ENCODE measurements at places on chromosomes 2 and 18.

- no peak for DNase-seq
These were observed 15.6 kb downstream of the PHLPP1 start for GRCh38 chr18:62730941-62731340.

DNA sequence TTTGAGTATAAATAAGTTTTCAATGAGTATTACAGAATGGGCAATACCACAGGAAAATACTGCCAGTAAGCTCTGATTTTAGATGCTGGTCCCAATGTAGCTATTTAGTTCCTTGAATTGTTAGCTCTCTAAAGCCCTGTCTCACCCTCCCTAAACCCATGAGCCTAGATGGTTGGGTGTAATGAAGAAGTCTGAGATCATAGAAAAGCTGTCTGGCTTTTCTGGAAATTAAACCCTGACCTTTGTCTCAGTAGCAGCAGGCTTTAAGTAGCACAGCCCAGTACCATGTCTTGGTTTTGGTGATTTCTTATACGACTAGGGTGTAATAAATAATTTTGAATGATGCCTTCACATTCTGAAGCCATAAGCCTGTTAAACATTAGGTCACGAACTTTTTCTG is 55.3 kb downstream of the TMEM200C start:
- DNase-seq: no peak

DNA sequence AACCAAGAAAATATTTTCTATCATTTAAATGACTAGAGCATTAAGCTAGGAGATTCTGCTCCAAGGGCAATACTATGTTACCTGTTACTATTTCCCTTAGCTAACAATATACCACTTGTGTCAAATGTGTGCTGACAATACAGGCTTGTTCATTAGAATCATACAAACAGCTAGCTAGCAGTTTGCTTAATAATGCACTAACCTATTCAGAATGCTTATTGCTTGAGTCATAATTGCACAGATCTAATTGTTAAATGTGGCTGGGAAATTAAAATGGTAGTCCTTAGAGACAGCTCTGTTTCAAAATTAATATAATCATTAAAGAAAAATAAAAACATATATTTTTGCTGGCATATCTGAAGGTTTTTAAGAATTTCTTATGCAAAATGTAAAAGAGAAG is 344.2 kb downstream of the ERBB4 start:
- DNase-seq: no peak

DNA sequence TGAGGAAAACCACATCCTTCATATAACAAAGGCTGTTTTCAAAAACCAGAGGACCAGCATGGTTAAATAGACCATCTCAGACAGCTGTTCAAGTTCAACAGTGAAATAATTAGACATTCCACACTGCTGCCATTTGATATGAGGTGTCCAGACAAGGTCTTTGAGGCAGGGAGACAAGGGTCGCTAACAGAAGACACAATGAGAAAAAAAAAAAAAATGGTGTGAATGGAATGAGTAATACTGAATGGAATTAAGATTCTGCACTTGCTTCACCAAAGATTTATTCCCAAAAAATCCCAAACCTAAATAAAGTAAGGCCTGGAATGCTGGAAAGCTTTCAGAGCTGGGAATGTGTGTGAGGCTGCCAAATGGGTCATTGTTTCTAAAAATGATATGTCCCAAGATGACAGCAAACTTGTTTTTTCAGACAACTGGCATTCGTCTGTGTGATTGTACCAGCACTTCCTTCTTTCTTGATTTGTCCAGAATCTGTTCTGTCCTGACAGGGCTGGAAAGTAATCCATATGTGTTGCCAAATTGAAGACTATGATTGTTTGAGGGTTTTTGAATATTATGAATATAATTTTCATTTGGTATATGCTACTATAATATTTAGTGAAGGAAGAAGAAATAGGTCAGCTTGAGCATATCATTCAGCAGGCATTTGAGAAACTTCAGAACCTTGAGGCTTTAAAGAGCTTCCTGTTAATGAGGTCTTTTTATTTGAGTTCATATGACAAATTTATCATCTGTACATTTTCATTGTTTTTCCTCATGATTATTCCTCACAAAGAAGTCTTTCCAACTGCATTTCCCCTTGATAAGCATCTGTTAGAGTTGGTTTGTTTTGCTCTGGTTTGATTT is 85.2 kb upstream of the ITGA4 start:
- DNase-seq: no peak

- no peak for DNase-seq
These were observed 40.0 kb upstream of the BIN1 start for GRCh38 chr2:127146820-127147502.

GRCh38 chr2:6818012-6818411 is 47.7 kb downstream of the CMPK2 start:
- no peak for DNase-seq

DNA sequence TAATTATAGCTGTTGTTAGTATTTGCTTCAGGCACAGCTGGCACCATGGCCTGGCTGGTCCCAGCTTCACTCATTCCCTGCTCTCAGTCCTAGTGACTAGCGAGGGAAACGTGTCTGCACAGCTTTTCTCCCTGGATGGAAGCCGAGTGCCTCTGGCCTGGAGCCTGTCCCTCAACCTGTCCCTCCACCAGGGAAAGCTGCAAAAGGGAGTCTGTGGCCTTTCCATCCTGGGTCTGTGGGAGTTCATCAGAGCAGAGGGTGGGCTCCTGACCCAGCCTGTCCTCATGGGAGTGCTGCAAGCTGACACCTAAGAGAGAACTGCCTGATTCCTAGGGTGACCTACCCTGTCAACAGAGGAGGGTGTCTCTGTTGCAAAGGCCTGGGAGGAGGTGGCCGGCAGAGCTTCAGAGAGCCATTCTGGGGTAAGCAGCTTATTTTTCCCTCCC is 118.3 kb downstream of the CAPN13 start:
- DNase-seq: no peak

DNA sequence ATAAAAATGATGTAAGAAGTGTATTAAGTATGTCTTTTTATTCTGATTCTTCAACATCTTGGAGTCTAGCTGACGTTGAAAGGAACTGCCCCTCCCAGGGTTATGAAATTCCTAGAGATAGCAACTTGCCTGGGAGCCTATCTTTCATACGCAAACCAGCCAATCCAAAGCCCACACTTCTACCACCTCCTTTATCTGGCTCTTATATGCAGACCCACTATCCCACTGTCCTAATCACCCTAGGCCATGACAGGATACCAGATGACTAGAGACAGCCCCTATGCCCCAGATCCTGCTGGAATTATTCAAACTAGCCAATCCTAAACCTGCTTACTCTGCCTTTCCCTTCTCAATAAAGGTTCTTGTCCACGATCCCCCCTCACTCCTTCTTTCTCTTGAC is 11.8 kb upstream of the CDC42EP3 start:
- DNase-seq: no peak

GRCh38 chr18:68667121-68667520 is 47.8 kb downstream of the TMX3 start:
- no peak for DNase-seq

- DNase-seq: no peak
These were observed 68.2 kb upstream of the CAB39 start for GRCh38 chr2:230644356-230644935.

DNA sequence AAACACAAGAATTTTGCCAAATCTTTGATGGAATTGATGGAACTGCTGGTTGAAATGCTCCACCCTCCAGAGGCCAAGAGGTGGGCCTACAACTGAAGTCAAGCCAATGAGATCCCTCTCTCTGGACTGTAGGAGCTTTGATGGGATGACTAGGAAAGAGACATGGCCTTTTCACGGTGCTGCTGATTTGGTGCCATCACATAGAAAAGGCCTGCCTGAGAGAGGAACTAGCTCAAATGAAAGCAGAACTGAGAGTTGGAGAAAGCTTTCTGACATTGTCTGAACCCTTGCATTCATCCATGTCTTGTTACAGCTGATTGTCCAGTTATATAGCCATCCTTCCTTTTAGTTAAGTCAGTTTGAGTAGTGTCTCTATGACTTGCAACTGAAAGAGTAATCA is 283.8 kb upstream of the LYPD1 start:
- no peak for DNase-seq

DNA sequence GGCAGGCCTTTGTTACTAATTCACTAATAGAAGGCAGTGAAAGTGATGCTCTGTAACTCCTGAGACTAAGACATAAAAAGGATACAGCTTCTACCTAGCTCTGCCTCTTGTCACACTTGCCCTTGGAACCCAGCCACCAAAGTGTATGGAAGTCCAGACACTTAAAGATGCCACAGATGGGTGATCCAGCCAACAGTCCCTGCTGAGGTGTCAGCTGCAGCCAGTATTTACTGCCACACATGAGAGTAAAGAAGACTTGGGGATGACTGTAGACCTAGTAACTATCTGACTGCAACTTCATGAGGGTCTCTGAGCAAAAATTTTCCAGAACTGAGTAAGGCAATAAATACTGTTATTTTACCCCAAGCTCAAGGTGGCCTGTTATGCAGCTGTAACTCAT is 8.8 kb downstream of the IMMT start:
- no peak for DNase-seq

- DNase-seq: no peak
These were observed 645.3 kb downstream of the STK39 start for GRCh38 chr2:167602122-167602521.

DNA sequence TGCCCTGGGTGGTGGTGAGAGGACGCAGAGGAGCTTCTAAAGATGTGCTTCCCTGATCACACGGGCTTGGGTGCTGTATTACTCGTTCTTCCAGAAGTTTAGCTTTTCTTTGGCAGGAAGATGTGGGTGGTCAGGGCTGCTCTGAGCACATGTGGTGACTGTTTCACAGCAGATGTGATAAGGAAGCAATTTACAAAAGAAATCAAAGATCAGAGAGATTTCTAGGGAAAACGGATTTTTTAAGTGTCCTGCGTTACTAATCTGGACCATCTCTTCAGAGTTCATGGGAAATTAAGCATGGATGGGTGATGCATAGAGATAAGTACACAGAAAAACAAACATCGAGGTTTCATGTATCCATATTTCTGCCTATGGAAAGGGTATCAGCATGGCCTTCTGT is 99.4 kb downstream of the WDSUB1 start:
- DNase-seq: no peak

DNA sequence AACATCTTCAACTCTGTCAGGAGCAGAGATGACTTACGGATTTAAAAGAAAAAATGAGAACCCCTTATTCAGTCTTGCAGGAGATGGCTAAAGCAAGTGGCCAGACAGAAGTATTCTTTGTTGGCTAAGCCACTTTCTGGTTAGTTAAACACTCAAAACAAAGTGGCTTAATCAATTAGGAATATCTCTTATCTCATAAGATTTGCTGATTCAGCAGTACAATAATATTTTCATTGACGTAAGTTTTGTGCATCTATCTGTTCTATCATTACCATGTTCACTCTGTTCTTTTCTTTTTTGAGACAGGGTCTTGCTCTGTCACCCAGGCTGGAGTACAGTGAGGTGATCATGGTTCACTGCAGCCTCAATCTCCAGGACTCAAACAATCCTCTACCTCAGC is 342.0 kb downstream of the EN1 start:
- DNase-seq: no peak

GRCh38 chr2:195395362-195395761 is 261.7 kb upstream of the SLC39A10 start:
- DNase-seq: no peak

- DNase-seq: no peak
These were observed 13.4 kb upstream of the RBMS1 start for GRCh38 chr2:160507046-160507407.

GRCh38 chr2:20355131-20355530 is 4.5 kb upstream of the PUM2 start:
- DNase-seq: no peak

- no peak for DNase-seq
These were observed 31.1 kb upstream of the GPC1 start for GRCh38 chr2:240404174-240404852.

GRCh38 chr18:37355772-37356171 is 209.8 kb downstream of the CELF4 start:
- DNase-seq: no peak

- DNase-seq: no peak
These were observed 30.5 kb downstream of the MARCHF7 start for GRCh38 chr2:159742846-159743245.

- DNase-seq: no peak
These were observed 18.3 kb upstream of the CDC42EP3 start for GRCh38 chr2:37689751-37690150.

DNA sequence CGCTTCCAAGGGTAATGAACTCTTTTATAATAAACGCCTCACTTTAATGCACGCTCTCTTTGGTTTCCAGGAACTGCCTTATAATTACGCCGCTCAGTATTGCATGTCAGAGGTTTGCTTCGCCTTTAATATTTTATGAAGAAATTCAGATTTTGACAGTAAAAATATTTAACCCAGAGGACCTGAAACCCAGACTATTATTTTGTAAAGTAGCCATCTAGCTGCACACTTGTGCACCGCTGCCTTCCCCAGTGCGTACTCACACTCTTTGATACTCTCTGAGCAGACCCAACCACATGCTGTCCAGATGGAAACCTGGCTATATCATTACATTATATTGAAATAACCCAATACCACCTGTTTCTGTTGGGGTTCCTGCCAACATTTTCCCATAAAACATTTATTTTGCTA is 270.1 kb downstream of the C1D start:
- no peak for DNase-seq

DNA sequence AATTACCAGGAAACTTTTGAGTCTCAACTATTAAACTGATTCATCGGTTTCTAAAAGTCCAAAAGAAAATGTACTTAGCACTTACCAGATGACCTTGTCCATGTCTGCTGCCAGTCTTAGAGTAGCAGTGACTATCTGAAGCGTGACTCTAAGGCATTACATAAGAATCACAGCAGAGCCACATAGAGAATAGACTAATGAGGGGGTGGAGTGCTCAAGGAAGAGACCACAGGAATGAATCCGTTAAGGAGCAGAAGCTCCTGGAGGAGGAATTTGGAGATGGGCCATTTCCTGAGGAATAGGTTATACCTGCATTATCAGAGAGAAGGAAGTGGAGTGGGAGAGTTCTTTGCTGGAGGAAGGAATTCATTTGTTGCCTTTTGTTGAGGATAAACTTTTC is 116.0 kb downstream of the MAP3K20 start:
- no peak for DNase-seq

DNA sequence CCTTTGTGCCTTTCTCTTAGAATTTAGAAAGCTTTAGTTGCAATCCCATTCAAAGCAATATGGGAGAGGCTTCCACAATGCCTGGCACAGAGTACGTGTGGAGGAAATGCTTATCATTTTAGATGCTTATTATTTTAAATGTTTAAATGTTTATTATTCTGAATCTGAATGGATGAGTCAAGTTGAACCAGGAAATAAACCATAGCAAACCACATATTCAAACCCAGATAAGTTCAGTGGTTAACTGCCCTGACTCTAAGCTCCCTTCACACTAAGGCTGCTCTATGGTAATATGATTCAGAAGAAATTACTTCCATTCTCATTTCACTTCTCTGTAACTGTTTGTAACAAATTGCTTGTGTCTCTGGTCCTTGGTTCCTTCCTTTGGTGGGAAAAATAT is 5.2 kb upstream of the PPP4R1 start:
- DNase-seq: no peak

Measured in T-helper 9 cell (primary cell).